Stimulated activated CD8-positive, alpha-beta memory T cell treated with anti-CD3 and anti-CD28 coated beads, Interleukin-4, amount 100 ng/mL, for 1 hour (primary cell): ENCODE measurements at places on chromosomes 4 and X.

DNA sequence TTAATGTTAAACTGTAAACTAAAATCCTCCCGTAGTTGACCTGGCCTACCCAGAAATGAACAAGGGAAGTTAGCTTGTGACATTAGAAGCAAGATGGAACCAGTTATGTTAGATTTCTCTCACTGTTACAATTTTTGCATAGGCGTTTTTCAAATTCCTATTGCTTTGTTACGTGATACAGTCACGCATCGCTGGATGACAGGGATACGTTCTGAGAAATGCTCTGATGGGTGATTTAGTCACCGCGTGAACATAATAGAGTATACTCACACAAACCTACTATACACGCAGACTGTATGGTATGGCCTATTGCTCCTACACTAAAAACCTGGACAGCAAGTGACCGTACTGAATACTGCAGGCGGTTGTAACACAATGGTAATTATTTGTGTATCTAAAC lies 46.7 kb upstream of the PUDP start:
- DNase-seq = no peak

DNA sequence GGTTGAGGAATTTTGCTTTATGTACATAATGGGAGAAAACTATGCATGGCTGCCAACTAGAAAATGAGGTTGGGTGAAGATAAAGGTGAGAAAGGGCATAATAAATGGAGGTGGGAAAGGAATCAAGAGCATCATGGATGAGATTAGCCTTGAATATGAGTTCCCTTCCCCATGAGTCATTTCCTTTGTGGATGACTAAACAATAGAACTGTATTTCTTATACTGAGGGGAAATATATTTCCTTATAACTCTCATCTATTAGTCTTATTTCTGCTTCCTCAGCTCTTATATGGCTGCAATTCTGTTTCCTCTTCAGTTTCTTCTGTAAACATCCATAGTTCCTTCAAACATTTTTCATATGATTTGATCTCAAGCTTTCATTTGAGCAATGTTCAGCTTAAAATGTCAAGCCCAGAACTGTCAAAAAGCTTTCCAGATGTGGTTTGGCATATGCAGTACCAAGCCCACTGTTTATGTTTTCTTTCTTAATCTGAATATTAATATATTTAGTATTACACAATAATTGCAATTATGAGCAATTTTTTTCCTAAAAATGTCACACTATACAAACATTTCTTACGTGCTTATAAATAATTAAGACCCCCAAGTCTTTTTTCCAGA lies 100.7 kb upstream of the GRPR start:
- no peak for DNase-seq

DNA sequence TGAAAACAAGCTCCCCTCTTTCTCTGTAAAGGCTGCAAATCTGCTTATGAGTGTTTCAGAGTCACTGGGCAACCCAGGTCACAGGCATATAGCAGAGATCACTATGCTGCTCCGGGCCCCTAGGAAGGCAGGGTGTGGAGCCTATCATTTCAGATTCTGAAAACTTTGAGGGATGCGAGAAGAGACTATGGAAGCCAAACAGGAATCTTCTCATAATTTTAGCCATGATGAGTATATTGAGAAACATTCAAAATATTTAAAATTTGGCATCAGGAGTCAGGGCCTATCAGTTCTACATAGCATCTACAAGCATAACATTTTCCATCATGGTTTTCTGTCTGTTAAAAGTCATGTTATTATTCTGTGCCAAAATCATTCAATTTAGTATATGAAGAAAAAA lies 61.7 kb upstream of the ATXN3L start:
- DNase-seq = no peak

- no peak for DNase-seq
Measured at GRCh38 chrX:101287402-101287801, 3.7 kb downstream of the TAF7L start.

DNA sequence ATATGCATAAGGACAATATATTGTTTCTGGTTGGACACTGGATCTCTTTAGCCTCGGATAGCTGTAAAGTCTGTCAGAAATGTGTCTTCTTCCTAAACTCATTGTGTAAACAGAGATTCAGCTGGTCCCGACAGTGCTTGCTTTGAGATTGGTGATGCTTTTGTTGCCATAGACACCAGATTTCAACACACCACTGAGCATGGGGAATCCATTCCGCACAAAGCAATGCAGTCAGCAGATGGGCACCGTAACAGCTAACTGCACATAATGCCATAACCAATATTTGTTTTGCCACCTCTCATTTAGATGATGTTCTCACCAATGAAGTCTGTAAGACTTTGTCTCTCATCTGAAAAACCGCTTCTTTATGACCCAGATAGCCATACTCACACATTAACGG lies 33.3 kb upstream of the FAM47C start:
- DNase-seq = no peak

DNA sequence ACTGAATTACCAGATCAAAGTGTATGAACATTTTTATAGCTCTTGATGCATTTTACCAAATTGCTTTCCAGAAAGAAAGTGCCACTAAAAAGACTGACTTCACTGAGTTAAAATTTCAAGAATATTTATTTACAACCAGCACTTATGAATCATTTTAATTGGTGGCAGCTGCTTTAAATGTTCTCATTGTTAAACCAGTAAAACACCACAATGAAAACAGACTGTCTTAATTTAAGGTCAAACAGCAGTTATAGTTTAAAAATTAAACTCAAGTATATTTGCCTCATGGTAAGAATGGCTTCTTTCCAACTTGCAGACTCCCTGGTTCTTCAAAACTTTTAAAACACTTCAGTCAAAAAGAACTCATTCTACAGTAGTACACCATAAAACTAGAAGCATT lies 36.9 kb downstream of the AMMECR1 start:
- no peak for DNase-seq
